A172 (cell line): ENCODE measurements at places on chromosomes 13 and 19.

- DNase-seq = peak; percentile 20
These were observed 36.9 kb downstream of the SYDE1 start for GRCh38 chr19:15144046-15144646.

- no peak for DNase-seq
These were observed 7.8 kb downstream of the PODNL1 start for GRCh38 chr19:13930402-13930801.

- DNase-seq = peak; percentile 47
These were observed 7.7 kb upstream of the GPR18 start for GRCh38 chr13:99265821-99266426.

- no peak for DNase-seq
These were observed 39.8 kb downstream of the GATAD2A start for GRCh38 chr19:19445288-19445687.

- no peak for DNase-seq
These were observed 8.4 kb upstream of the IGFL1 start for GRCh38 chr19:46221152-46221551.

DNA sequence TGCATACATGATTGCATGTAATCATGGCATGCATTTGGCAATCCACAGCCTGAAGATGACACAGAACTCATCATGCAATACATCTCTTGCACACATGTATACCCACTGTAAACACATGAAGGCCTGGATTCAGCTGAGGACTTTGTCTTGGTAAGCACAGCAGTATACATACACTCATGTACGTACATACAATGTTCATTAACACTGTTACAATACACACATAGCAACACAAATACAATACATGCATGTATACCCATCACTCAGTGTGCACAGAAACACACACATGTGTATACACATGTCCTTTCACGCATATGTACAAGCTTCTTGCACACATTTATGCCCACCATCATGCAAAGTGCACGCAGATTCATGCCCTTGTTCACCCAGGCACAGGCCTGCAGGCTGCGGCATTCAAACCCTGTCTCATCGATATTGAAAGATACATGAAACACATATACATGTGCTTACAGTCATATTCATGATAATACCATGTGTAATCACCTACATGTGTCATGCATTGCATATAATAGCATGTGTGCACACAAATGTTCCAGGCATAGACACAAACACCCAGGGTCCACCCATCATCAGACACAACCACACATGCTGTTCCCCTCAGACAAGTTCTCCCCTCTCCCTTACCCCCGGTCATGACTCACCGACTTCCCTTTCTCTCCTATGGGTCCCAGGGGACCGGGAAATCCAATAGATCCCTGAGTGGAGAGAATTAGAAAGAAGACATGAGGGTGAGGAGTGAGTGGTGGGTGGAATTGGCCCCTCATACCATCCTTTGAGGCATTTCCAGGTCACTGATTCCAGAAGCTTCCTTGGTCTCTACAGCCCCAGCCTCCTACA is 28.7 kb downstream of the COL5A3 start:
- no peak for DNase-seq
